ENCODE measurements at places on chromosomes 12 and 14.

GRCh38 chr12:57456145-57456700 is 1.1 kb downstream of the INHBE start:
- peak; percentile 75 for DNase-seq

- peak; percentile 43 for DNase-seq
Measured at GRCh38 chr12:6318440-6318879, 8.0 kb downstream of the PLEKHG6 start.

GRCh38 chr14:84152452-84152851 is 1377.5 kb upstream of the FLRT2 start:
- DNase-seq = no peak

DNA sequence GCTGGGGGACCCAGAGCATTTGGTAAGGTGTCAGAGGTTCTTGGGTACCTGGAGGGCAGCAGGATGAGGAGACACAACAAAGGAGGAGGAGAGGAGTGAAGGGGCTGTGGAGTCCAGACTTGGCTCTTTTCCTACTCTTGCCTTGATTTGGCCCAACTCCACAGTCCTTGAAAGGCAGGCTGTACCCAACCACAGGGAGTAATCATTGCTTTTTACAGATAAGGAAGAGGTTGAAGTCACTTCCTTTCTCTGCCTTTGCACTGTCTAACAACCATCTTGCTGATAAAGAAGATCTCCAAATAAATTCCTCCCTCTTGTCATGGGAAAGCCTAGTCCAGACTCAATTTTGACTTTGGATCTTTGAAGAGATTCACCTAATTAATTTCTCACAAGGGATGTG is 226.8 kb upstream of the HMGA2 start:
- DNase-seq = no peak

DNA sequence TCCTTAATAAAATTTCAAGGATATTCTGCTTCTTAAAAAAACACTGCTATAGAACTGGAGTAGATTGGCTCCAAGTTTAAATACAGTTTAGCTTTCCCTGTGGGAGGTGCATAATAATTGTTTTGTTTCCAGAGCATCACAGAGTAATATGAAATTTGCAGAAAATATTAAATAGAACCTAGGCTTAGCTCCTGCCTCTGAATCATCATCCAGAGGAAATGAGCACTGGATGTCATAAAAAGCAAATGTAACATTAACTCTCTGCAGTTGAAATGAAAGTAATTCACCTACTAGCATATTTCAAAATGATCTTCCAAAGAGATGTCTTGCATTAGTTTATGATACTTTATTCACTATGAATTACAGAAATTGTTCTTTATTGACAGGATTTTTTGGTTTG is 769.8 kb downstream of the C12orf50 start:
- no peak for DNase-seq

DNA sequence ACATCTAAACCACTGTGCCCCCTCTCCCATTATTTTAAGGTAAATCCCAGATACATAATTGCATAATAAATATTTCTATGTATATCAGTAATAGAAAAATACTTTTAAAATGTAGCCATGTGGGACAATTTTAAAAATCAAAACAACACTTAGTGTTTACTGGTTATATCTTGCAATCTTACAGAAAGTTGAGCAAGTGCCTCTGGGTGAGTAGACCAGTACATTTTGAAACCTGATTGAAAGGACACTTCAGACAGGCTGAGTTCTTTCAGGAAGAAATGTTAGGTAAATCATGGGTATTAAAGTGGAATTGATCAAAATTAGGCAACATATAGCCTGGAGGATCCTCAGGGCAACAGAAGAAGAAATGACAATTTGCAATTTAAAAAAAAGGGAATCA is 7.2 kb downstream of the SLC38A4 start:
- no peak for DNase-seq

DNA sequence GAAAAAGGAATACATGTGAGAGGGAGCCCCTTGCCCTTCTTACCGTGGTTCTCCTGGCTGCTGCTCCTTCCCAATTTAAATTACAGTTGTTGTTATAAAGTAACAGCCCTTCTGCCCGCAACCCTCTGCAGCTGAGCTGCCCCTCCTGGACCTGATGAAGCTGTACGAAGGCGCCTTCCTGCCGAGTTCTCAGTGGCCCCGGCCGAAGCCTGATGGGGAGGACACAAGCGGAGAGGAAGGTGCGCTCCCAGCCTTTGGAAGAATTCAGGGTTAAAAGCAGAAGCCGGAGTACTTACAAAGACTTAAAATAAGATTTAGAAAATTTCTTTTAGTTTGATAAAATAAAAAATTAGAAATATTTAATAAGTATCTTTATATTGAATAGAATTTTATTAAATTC is 55.2 kb downstream of the EP400 start:
- no peak for DNase-seq

DNA sequence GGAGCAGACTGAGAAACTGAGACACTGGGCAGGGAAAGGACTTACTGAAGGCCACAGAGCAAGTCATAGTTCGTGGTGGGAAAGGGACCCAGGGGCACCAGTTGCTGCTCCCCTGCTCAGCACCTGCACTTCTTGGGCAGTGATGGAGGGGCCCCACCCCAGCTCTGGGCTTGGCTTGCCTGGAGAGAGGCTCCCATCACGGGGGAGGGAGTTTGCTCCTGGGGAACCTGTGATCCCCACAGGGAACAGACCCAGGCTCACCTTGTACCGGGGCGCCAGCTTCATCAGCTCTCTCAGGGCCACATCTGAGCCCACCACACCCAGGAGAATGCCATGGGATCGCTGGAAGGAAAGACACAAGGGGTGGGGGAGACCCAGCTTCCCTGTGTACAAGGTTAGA is 39.8 kb downstream of the CACNA2D4 start:
- peak; percentile 12 for DNase-seq

GRCh38 chr14:24130380-24130716 is at the start of gene FITM1:
FITM1 (plus strand) TSS chr14:24130659; CDS start chr14:24131564, 905 bp downstream.
- no peak for DNase-seq

- peak; percentile 66 for DNase-seq
Measured at GRCh38 chr12:117098361-117099217, 627 bp downstream of the TESC start.

GRCh38 chr14:100524233-100524932 is 62.8 kb downstream of the BEGAIN start:
- no peak for DNase-seq

GRCh38 chr14:79971330-79971729 is 240.0 kb downstream of the DIO2 start:
- DNase-seq = no peak

DNA sequence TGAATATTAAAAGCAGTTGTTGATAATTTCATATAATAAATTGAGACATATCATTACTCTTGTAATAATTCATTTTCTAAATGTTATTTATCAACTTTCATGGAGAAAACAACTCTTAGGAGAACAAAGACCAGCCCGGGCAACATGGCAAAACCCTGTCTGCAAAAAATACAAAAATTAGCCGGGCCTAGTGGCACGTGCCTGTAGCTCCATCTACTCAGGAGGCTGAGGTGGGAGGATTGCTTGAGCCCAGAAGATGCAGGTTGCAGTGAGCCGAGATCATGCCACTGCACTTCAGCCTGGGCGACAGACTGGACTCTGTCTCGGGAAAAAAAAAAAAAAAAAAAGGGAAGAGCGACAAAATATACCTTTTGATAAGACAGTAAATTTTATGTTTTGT is 21.2 kb downstream of the SLC35E3 start:
- DNase-seq = no peak

- no peak for DNase-seq
Measured at GRCh38 chr12:6386491-6386890, 2.5 kb downstream of the LTBR start.

- DNase-seq = no peak
Measured at GRCh38 chr12:131355361-131356245, 355.3 kb upstream of the SFSWAP start.

- DNase-seq = no peak
Measured at GRCh38 chr12:113171543-113171942, 13.7 kb downstream of the DDX54 start.

DNA sequence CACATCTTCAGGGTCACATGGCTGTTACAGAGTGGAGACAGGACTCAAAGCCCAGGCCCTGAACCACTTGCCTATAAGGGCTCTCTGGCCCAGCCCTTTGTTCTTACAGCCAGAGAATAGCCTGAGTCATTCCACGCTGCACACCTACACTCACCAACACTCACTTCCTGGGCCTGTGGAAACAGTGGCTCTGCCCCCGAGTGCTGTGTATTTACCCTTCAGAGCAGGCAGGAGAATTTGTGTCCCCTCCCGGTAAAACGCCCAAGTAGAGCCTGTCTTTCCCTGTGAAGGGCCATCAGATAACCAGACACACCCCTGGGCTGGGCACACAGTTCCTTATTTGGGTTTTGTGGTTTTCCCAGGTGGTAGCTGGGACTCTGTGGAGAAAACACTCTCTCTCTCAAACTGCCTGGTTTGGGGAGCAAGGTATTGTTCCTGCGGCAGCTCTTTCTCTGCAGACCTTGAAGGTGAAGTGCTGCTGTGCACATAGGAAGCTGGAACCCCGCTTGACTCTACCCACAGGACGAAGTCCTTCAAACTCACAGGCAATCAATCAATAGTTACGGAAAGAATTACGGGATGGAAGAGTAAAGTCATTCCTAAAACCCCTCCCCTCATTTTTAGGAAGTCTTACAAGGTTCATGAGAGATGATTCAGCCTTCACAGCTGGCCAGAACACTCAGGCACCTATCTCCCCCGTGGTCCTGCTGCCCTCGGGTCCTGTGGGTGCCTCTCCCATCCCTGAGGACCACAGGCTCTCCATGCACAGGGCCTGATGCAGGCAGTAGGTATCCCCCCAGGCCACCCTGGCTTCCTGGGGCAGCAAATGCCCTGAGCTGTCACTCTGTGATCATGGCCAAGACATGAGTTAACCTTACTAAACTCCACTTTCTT is 20.3 kb downstream of the FIGNL2 start:
- peak; percentile 63 for DNase-seq

DNA sequence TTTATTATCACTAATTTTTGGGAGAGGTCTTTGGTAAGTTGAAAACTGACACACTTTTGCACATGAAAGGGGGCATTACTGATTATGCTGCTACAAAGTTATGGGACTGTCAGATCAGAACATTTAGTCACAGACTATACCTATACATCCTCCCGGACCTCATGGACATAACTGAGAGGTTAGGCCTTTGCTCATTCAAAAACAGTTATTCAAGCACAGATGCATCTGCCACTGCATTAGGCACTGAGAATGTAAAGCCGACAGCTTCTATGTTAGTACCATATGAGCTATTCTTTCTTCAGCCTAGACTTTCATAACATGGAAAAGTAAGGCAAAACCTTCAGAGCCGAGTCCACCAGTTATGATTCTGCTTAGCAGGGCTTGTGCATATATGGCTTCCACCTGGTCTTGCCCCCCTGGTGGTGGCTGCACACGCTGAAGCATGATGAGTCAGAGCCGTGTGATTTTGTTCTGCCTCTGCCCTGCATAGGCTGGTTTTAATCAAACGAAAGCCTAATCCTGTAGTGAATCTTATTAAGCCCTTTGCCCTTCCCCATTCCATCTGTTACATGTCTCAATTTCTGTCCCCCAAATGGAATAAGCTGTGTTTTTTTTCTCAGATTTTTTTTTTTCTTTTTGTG is 21.8 kb upstream of the RNU6-8 start:
- DNase-seq = no peak

DNA sequence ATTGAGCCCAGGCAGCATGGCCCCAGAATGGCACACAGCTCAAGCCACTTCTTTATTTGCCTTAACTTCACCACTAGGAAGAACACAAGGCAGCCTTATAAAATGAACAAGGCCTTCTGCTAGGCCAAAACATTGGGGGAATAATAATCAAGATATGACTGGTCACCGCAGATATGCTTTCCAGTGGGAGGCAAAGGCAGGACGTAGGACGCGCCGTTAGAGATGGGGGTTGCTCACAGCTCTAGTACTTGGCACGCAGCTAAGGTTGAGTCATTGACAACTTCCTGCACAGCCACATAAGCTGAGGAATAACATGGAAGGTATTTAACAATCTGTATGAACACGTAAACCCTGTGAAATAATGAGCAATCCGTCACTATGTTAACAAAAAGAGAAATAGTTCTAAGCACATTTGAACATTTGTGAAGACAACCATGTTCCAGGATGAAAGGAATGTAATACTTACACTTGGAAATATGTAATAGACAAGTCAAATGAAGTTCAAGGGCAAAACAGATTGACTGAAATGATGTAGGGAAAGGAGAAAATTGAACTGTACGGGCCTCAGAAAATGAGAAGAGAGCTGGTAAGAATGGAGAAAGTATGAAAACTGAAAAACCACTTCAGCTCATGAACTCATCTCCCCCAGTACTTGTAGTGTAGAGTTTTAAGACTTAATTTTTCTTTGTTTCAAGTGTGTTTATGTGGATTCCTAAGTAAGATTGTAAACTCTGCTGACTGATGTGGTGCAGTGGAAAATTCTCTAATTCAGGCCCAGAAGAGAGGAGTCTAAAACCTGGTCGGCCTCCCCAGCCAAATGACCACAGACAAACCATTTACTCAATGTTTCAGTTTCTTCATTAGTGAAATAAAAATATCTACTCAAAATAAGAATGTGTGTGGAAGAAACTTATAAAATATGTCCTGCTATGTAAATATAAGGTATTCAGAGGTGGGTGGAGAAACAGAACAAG is 59.3 kb upstream of the CCDC91 start:
- no peak for DNase-seq

DNA sequence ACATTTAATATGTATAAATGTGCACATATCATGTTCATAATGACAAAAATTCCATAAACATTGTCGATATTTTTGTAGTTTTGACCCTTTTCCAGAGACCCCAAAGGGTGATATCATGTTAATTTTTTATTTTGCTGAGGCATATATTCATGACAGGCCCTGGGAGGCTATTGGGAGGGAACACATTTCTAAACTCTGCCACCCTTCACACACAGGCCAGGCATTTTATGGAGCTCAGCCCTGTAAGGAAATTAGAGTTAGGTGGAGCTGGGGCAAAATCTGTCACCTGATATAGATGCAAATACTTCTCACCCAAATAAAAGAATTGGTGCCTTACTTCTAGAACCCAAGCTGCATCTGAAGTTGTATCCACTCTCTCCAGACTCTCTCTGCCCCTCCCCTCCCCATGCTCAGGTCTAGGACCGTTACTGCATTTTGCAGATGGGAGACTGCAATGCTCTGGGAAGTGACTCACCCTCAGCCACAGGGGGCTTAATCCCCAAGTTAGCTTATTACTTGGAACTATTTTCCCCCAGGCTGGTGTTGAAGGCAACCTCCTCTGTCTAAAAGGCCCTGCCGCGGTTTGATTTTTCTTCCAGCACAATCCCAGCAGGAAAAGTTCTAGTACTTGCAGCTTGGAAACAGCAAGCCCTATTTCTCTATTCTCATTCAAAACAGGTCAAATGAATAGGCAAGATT is 238.9 kb downstream of the EMP1 start:
- no peak for DNase-seq

GRCh38 chr12:117547209-117547608 is 185.8 kb upstream of the NOS1 start:
- DNase-seq = no peak

- no peak for DNase-seq
Measured at GRCh38 chr12:56933826-56934625, at the start of gene SDR9C7. SDR9C7 (minus strand) TSS chr12:56934408; CDS start chr12:56934261, 147 bp downstream.

All from activated CD8-positive, alpha-beta T cell treated with anti-CD3 and anti-CD28 coated beads, Interleukin-2, amount 10 ng/mL, durations not matched to agents 7 days and 5 days (primary cell).